ENCODE measurements at places on chromosomes 4 and X.
A peak's percentile ranks its signal among the peaks of the same experiment; 100 is the strongest.

DNA sequence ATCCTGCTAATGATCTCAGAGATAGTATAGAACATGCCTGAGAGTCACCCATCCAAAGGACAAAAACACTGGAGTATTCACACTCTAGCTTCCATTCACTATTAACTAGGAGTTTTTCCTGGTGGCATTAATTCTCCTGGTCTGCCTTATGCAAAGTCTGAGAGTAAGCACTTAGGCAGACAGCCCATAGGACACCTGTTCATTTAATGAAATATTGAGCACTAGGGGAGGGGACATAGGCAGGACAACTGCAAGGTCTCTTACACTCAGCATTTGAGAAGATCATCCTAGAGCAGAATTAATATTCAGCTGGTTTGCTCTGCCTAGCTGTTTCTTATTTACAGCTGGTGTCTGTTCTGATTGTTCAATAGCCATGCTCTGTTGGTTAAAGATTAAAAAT, 508.5 kb downstream of the CENPC start:
- H3K27ac ChIP-seq = no peak overlapping the region
- no peak overlapping the region for H3K4me3 ChIP-seq
- H3K27me3 ChIP-seq = no peaks in the 10 kb centered on the region

- H3K36me3 ChIP-seq = no peaks in the 10 kb centered on the region
- peaks cover 15% of the 10 kb centered on the region for H3K4me1 ChIP-seq
- no peak overlapping the region for H3K27ac ChIP-seq
- H3K4me3 ChIP-seq = no peak overlapping the region
- no peak for DNase-seq
- no peaks in the 10 kb centered on the region for H3K27me3 ChIP-seq
Measured at GRCh38 chrX:45697591-45697990, 496.9 kb upstream of the DIPK2B start.

- no peak for DNase-seq
- peaks cover 9% of the 10 kb centered on the region for H3K4me1 ChIP-seq
- no peaks in the 10 kb centered on the region for H3K27me3 ChIP-seq
- no peak overlapping the region for H3K27ac ChIP-seq
Measured at GRCh38 chr4:6969826-6970800, 60.5 kb downstream of the TBC1D14 start.

DNA sequence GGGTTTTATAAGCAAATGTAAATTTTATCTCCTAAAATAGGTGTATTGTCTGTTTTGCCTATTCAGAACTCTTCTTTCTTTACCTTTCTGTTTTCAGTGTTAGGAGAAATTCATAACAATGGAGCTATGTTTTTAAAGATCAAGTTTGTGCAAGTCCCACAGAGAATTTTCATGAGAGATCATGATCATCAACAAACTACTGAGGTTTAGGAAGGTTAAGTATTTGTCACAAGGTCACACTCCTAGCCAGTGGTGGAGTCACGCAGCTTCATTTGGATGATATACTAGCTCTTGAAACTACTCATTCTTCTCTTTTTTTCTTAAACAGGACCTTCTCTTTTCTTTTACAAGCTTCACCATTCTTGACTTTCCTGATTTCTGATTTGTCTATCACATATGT, 892.6 kb upstream of the FRG1 start:
- no peaks in the 10 kb centered on the region for H3K36me3 ChIP-seq
- DNase-seq = no peak
- H3K27me3 ChIP-seq = no peaks in the 10 kb centered on the region
- H3K27ac ChIP-seq = no peak overlapping the region
- no peaks in the 10 kb centered on the region for H3K4me1 ChIP-seq
- no peak overlapping the region for H3K4me3 ChIP-seq

DNA sequence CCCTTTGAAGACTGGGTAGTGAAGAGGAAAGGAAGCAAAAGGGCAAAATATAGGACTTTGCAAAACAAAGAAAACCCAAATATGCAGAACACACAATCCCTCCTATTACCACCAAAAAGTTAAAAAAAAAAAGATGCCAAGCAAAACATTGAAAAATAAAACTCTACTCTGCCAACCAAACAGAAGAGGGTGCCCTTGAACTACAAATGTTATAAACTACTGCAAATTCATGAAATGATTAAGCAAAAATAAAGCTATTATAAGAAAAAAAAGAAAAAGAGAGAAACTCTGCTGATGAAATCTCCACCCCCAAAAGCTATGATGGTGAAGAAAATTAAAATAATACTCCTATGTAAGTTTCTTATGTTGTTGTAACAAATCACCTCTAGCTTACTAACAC, 168.5 kb upstream of the STK26 start:
- no peak overlapping the region for H3K4me3 ChIP-seq
- H3K36me3 ChIP-seq = no peaks in the 10 kb centered on the region
- H3K27ac ChIP-seq = no peak overlapping the region

DNA sequence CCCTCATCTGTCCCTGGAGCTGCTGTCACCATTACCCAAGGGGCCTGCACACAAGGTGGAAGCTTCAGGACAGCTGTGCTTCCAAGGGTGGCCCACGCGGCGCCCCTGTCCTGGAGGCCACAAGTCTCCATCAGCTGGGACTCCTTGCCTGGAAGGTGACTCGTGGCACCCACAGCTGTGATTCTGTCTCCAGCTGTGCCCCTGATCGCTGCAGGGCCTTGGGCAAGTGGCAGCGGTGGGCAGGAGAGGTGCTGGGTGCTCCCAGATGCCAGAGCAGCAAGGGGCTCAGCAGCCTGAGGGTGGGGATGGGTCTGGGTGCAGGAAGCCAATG, 9.0 kb upstream of the DUSP9 start:
- no peaks in the 10 kb centered on the region for H3K36me3 ChIP-seq
- H3K27ac ChIP-seq = no peak overlapping the region
- no peak for DNase-seq
- no peak overlapping the region for H3K4me3 ChIP-seq
- H3K4me1 ChIP-seq = peaks cover 8% of the 10 kb centered on the region

GRCh38 chr4:24279469-24279868, 304.9 kb downstream of the DHX15 start:
- H3K4me3 ChIP-seq = no peak overlapping the region
- H3K27me3 ChIP-seq = no peaks in the 10 kb centered on the region
- no peak overlapping the region for H3K27ac ChIP-seq
- no peak for DNase-seq
- no peaks in the 10 kb centered on the region for H3K36me3 ChIP-seq

DNA sequence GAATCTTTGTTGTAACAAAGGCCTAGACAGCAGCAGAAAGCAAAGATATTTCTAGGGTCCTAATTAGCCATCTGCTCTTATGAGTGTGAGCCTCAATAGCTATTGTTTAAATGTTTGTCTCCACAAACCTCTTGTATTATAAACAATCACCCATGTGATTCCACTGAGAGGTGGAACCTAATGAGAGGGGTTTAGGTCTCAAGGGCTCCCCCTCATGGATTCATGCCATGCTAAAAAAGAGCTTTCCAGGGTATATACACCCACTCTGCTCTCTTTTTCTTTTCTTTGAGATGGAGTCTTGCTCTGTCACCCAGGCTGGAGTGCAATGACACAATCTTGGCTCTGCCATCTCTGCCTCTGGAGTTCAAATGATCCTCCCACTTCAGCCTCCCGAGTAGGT, 42.1 kb downstream of the TRIM61 start:
- H3K36me3 ChIP-seq = no peaks in the 10 kb centered on the region
- H3K4me1 ChIP-seq = no peaks in the 10 kb centered on the region
- no peak overlapping the region for H3K27ac ChIP-seq
- peaks cover 4% of the 10 kb centered on the region for H3K27me3 ChIP-seq
- H3K4me3 ChIP-seq = no peak overlapping the region
- no peak for DNase-seq

GRCh38 chr4:164441109-164441508, 312.8 kb upstream of the SMIM31 start:
- DNase-seq = no peak
- H3K36me3 ChIP-seq = no peaks in the 10 kb centered on the region
- H3K27ac ChIP-seq = no peak overlapping the region

DNA sequence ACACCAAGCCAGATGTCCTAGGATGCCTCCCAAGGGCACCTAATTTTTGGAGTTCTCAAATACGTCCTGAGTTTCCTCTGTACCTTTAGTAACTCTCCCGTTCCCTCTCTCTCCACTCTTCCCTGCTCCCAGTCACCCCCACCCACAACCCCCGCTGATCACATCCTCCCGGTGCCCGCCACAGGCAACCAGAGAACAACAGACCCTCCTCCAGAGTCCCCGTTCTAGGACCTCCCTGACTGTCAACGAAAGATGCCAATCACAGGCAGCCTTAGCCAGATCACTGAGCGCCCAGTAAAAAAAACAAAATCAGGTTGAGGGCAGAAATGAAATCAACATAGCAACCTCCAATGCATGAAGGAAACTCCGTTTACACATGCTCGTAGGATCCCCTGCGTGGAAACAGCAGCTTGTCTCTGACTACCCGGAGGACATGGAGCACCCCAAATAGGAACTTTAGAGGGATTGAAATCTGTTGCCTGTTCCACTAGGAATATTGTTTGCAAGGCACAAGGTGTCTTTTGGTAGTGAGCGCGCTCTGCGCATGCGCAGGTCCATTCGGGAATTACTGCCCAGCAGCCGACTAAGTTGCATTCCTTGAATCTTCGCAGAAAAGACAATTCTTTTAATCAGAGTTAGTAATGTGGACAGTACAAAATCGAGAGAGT, at the start of gene GABRB1:
TSS of gene GABRB1 (plus strand) at position 557 of the 668 bp plus-strand sequence.
- H3K4me1 ChIP-seq = peaks cover 17% of the 10 kb centered on the region
- H3K36me3 ChIP-seq = peaks cover 2% of the 10 kb centered on the region
- no peak within 1 kb of the TSS for H3K27ac ChIP-seq
- DNase-seq = peak; percentile 69
- H3K4me3 ChIP-seq = peak within 1 kb of the TSS; percentile 74

GRCh38 chr4:136246876-136247275, 1285.4 kb downstream of the PCDH18 start:
- H3K4me3 ChIP-seq = no peak overlapping the region
- no peaks in the 10 kb centered on the region for H3K36me3 ChIP-seq
- no peak for DNase-seq
- H3K27ac ChIP-seq = no peak overlapping the region
- H3K27me3 ChIP-seq = no peaks in the 10 kb centered on the region

DNA sequence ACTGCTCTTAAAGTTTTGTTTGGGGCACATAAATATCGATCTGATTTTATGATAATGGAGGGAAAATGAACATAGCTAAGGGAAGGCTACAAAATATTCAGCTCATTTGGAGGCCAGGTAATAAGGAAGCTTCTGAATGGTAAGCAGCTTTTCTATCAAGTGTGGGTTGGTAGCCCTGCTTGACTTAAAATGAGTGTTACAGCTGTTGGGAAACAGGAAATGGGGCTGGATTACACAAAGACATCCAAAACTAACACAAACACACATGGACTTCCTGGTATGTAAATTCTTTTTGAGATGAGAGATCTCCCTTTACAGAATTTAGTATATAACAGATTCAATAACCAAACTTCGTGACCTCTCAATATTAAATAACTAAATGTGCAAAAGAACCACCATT, 58.0 kb downstream of the FGF16 start:
- H3K36me3 ChIP-seq = peaks cover 15% of the 10 kb centered on the region
- DNase-seq = no peak
- peaks cover 4% of the 10 kb centered on the region for H3K4me1 ChIP-seq
- H3K4me3 ChIP-seq = no peak overlapping the region

GRCh38 chr4:138045036-138045435, 197.1 kb downstream of the SLC7A11 start:
- no peak overlapping the region for H3K27ac ChIP-seq
- no peaks in the 10 kb centered on the region for H3K27me3 ChIP-seq
- DNase-seq = no peak
- H3K4me1 ChIP-seq = no peaks in the 10 kb centered on the region
- no peaks in the 10 kb centered on the region for H3K36me3 ChIP-seq
- H3K4me3 ChIP-seq = no peak overlapping the region

- H3K27ac ChIP-seq = no peak overlapping the region
- no peak for DNase-seq
- H3K36me3 ChIP-seq = no peaks in the 10 kb centered on the region
- no peak overlapping the region for H3K4me3 ChIP-seq
- H3K27me3 ChIP-seq = peaks cover 3% of the 10 kb centered on the region
- no peaks in the 10 kb centered on the region for H3K4me1 ChIP-seq
Measured at GRCh38 chr4:613126-613525, 12.2 kb upstream of the PDE6B start.

DNA sequence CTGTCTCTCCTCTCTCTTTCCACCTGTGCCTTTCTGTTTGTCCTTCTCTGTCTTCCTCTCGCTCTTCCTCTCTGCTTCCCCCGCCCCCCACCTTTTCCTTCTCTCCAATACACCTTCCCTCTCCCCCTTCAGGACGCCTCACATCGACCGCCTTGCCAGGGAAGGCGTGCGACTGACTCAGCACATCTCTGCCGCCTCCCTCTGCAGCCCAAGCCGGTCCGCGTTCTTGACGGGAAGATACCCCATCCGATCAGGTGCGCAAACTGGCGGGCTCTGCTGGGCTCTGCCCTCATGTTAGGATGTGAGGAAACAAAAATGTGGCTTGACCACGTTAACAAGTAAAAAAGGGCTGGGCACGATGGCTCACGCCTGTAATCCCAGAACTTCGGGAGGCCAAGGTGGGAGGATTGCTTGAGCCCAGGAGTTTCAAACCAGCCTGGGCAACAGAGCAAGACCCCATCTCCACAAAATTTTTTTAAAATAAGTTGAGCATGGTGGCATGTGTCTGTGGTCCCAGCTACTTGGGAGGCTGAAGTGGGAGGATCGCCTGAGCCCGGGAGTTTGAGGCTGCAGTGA, 35.2 kb downstream of the ARSF start:
- no peak overlapping the region for H3K27ac ChIP-seq
- DNase-seq = no peak
- H3K4me1 ChIP-seq = no peaks in the 10 kb centered on the region
- no peak overlapping the region for H3K4me3 ChIP-seq
- no peaks in the 10 kb centered on the region for H3K36me3 ChIP-seq

DNA sequence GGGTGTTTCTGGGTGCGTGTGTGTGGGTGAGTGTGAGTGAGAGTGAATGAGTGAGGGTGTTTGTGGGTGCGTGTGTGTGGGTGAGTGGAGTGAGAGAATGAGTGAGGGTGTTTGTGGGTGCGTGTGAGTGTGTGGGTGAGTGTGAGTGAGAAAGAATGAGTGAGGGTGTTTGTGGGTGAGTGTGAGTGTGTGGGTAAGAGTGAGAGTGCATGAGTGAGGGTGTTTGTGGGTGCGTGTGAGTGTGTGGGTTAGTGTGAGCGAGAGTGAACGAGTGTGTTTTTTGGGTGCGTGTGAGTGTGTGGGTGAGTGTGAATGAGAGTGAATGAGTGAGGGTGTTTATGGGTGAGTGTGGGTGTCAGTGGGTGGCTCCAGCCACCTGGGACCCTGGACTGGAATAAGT, 1676.1 kb upstream of the TENM3 start:
- H3K4me1 ChIP-seq = no peaks in the 10 kb centered on the region
- no peaks in the 10 kb centered on the region for H3K27me3 ChIP-seq
- DNase-seq = no peak
- H3K36me3 ChIP-seq = no peaks in the 10 kb centered on the region
- H3K27ac ChIP-seq = no peak overlapping the region

Data from activated CD4-positive, alpha-beta T cell treated with anti-CD3 and anti-CD28 coated beads, Interleukin-2, amount 10 ng/mL, durations not matched to agents 24 days and 14 days (primary cell).